ENCODE measurements at places on chromosomes 5 and 9.

DNA sequence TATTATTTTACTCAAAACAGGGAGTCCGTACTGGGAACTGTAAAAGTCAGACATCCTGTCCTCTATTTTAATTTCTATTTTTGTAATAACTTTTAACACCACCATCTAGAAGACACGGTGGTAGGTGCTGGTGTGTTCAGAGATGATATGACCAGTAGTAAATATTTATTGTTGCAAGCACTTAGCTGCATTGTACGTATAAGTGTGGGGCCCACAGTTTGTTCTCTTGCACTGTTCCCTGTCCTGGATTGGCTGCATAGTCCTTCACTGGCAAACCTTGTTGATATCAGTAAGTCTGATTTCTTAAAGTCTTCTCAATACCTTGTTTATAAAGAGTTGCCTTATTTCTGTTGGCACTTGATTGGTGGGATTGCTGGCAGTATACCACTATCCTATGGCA lies 24.6 kb upstream of the IL9 start:
- no peak for DNase-seq

DNA sequence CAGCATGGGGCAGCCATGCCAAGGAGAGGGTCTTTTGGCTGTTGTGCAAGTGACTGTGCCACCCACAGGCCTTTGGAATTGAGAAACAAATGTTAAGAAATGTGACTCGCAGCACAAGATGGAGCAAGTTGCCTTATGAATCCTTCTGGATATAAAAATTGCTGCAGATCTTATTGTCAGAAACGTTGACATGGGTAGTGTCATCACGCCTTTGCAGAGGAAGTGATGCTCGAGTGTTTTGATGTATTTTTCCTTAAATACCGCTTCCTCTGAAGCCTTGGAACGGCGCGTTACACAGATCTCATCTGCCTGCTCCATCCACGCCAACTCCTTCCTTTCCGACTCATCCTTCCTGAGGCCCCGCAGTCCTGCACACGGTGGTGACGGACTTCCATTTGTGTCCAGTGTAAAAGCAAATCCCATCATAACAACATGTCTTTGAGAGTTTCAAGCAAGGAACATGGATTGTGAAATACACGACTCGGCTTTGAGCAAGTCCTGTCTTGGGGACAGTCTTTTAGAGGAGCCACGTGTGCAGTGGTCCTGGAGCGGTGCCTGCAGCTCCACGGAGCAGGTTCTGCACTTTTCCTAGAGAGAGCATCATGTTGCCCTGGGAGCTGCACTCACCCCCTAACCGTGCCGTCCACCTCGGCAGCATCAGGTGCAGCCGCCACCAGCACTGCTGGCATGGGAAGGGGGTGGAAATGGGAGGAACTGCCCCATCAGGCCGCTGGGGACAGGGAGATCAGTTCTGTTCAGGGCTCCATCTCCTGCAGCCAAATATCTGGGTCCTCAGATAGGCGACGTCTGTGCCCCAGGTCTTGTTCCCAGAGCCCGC lies 15.1 kb downstream of the ROPN1L start:
- no peak for DNase-seq

GRCh38 chr5:6885581-6885980 lies 172.3 kb downstream of the TENT4A start:
- no peak for DNase-seq

- no peak for DNase-seq
Observed at GRCh38 chr9:33800886-33801285, 5.5 kb downstream of the PRSS3 start.

DNA sequence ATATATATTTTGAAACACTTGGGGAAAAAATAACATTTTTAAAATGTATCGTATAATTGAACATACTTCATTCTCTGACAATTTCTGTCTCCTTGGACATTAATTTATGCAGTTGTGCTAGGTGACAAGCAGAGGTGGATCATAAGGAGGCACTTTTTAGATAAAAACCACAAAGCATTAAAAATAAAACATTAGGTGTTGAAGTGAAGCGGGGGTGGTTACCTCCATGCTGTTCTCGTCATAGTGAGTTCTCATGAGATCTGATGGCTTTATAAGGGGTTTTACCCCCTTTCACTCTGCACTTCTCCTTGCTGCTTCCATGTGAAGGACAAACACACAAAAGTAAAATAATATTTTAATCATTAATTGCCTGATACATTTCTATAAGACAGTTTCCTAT lies 11.9 kb upstream of the COX7C start:
- DNase-seq, result no peak

DNA sequence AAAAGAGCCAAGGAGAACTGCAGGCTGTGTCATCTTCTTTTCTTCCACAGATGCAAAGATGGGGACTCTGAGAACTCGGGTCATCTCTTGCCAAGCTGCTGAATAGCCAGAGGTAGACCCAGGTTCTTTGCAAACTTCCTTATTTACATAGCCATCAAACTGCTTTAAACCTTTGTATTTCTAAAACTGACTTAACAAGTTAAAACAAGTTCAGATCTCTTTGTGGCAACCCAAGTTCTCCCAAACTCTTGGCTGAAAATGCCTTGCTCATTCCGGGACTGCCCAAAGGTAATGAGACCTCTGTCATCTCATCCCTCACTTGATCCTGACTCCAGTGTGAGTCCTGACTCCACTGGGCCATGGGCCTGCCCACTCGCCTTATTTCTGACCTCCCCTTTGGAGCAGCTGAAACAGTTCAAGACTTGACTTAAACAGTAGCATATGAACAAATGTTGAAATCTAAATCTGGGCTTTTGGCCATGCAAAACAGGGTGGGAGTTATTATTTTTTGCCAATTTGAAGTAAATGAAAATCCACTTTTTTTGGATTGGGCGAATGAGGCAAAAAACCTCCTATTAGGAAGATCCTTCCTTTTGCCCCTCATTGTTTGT lies 50.6 kb downstream of the FBXL7 start:
- DNase-seq, result no peak

- DNase-seq, result no peak
Observed at GRCh38 chr5:30918171-30918570, 275.3 kb upstream of the CDH6 start.

GRCh38 chr5:14452685-14453454 lies 128.7 kb upstream of the OTULINL start:
- no peak for DNase-seq

GRCh38 chr5:91048073-91048472 lies 335.0 kb downstream of the ARRDC3 start:
- no peak for DNase-seq

DNA sequence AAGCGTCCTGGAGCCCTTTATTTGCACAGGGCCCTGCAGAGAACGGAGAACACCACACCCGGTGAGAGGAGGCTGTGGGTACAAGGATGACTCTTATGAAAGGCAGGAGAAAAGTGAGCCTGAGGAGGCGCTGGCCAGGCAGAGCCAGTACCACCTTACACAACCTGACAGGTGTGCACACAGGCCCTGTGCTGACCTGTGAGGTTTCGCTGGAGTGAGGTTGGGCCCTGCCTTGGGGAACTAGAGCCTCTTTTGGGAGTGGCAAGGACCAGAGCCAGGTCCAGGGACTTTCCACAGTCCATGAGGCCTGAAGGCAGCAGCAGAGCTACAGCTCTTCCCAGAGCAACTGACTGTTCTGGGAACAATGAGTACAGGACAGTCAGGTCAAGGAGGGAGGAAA lies 3.1 kb downstream of the SRD5A1 start:
- no peak for DNase-seq

DNA sequence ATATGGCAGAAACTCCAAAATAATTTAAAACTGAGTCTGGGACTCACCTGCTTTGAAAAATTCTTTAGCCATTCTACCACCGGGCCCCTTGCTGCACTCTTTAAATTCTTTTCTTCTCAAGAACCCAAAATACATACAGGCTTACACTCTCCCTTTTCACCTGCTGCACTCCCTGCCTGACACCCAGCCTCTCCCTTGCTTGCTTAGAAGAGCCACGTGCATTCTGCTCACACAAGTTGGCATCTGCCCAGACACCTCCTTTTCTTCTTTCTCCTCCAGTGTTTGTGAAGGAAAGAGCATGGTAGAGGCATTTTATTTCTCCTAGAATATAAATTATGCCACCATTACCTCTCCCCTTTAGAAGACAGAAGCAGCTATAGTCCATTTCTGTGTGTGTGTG lies 39.0 kb upstream of the AOPEP start:
- no peak for DNase-seq

DNA sequence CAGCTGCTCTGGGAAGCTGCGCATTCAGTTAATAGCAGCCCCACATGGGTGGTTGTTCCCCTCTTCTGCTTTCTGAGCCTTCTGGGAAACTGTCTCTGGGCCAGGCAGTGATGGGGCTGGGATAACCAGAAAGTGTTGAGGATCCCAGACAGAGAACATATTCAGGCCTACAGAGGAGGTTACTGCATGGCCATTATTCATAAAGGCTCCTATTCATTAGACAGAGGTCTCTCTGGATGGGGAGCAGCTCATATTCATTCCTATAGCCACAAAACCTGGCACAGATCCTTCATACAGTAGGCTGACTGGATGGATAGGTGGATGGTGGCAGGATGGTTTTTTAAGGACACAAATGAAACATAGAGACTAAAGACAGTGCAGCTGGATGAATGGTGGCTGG lies 76.3 kb downstream of the HSPA4 start:
- DNase-seq, result no peak

DNA sequence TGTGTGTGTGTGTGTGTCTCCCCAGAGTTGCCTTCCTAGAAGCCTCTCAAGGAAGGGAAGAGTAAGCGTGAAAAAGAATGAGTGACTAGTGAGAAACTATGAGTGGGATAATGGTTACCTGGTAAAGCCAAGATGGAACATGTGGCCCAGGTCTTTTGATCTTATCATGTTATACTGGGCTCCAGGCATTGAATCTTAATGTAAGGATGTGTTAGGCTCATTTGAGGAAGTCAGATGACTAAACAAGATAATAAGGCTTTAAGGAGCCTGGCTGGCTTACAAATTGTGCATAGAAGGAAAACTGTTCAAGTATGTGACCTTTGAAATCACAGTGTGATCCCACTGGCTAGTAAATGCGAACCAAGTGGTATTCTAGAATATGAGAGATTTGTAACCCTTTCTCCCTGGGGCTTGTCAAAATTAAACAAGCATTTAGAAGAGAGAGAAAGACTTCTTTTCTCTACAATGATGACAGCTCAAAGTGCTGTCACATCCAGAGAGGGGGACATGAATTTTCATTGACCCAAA lies 29.9 kb upstream of the HMHB1 start:
- DNase-seq, result peak; percentile 36

GRCh38 chr5:21919414-21920022 lies 933.6 kb downstream of the CDH12 start:
- peak; percentile 65 for DNase-seq

- no peak for DNase-seq
Observed at GRCh38 chr9:116736399-116737151, 49.5 kb downstream of the TRIM32 start.

DNA sequence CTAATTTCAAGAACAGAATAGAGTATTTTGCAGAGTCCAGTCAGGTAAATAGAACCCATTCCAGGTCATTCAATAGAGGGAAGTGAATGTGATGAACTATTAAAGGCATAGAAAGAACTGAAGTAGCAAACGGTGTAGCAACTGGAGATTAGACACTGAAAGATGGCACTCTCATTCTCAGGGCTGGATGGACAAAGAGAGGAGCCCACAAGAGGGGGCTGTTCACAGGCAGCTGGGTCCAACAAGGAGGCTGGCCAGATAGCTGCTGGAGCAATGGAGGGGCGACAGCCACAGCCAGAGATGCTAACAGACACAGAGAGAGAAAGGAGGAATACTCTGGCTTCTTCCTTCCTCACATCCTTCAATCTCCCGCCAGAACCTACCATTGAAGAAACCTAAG lies 93.1 kb upstream of the SMARCA2 start:
- no peak for DNase-seq

- no peak for DNase-seq
Observed at GRCh38 chr5:142807372-142807911, 37.3 kb downstream of the ARHGAP26 start.

DNA sequence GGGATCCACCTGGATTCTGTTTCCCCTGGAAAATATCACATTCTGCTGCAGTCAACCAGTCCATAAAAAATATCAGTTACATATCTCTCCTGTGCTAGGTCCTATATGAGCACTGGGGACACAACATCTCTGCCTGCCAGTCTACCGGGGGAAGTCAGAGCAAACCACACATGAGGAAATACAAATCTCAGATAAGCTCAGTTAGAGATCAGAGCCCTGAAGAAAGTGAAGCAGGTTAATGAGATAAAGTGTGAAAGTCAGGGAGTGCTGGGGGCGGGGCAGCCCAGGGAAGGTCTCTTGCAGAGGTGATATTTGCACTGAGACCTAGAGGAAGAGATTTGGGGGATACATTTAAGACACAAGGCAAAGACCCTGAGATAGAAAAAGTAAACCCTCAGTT lies 67.8 kb upstream of the SLC1A1 start:
- DNase-seq, result peak; percentile 40

DNA sequence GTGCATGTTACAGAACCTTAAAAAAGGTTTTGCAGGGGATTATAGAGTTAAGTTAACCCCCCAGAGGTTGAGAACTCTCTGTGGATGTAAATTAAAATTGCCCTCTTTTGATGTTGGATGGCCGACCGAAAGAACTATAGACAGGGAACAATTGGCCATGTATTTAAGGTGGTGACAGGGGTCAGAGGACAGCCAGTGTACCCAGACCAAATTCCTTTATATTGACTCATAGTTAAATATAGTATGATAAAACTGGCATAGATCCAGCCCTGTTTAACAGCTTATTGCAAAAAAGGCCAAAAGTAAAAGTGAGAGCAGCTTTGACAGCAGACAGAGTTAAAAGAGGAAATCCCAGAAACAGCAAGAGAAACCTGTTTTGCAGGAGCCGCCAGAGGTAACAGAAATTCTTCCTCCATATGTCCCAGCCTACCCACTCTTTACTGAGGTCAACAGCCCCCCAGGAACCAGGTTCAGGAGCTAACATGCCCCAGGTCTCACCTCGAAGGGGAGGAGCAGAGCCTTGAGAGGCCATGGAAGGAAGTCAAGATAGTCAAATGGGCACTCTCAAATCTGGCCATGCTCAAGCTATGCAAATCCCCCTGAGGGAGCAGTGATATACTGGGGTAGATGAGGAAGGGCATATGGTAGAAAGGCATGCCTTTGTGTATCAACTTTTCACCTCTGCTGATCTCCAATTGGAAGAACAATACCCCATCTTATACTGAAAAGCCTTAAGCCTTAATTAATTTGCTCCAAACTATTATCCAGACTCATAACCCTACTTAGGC lies 156.4 kb upstream of the COX7C start:
- peak; percentile 82 for DNase-seq

DNA sequence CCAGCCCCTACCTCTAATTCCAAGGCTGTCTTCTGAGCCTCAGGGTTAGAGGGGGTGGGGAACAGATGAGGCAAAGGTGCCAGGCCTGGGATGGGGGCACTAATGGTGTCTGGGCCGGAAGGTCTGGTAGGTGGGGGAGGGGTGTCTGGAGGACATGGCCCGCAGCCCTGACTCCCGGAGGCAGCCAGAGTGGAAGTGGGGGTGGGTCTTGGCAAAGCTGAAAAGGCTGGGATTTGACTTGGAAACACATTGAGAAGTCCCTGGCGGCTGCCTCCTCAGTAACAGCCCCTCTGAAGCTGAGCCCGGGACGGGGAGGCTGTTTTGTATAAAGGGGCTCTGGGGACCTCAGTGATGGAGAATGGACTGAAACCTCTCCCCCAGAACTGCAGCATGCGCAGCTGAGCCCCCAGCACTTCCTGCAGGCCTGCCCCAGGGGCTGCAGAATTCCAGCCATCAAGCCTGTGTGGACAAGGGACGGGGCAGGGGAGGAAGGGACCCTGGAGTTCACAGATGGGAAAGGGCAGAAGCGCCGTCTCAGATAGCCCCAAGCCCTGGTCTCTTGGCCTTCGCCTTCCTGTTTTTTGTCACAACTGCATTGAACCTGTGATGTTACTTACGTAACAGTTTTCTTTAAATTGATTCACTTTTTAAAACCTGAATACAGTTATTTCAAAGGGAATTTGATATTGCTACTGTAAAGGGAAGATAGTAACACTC lies 49.3 kb upstream of the SYNPO start:
- no peak for DNase-seq

GRCh38 chr9:96420468-96421219 lies 2.5 kb upstream of the ZNF367 start:
- no peak for DNase-seq
